Astrocyte (in vitro differentiated cells and primary cell): ENCODE measurements at places on chromosomes 4 and X. TPM values are rescaled to one million over a fixed set of nuclear protein-coding genes. Genes with fewer than 3 reads are reported as not detected.

DNA sequence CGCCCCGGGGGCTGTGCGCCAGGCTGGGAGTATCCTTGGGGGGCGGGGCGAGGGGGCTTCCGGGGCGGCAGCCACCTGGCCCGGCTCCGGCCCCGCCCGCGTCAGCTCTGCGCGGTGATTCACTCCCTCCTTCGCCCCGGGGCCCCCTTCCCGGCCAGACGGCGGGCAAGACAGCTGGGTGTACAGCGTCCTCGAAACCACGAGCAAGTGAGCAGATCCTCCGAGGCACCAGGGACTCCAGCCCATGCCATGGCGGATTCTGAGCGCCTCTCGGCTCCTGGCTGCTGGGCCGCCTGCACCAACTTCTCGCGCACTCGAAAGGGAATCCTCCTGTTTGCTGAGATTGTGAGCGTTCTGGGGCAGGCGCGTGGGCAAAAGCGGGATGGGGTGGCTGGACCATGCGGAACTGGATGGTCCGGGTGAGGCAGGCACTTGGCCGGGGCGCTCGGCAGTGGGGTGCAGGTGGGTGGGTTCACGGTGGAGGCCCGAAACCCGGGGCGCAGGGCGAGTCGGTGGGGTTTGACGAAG is at the start of gene PLP2:
TSS of gene PLP2 (plus strand) at position 147 of the 528 bp plus-strand sequence. CDS start at position 250, 103 bp downstream.
- H3K4me1 ChIP-seq = peaks cover 17% of the 10 kb centered on the region
- DNase-seq = peak; percentile 24
- H3K4me3 ChIP-seq = peak within 1 kb of the TSS; percentile 75
- H3K36me3 ChIP-seq = no peaks in the 10 kb centered on the region

- no peak for DNase-seq
- H3K4me3 ChIP-seq = no peak overlapping the region
- no peaks in the 10 kb centered on the region for H3K27me3 ChIP-seq
- H3K27ac ChIP-seq = no peak overlapping the region
- no peaks in the 10 kb centered on the region for H3K4me1 ChIP-seq
- H3K36me3 ChIP-seq = no peaks in the 10 kb centered on the region
These were observed 149.2 kb upstream of the RAI2 start for GRCh38 chrX:18010253-18010652.

DGAT2L6 gene
- not detected in 2 replicates for total RNA-seq

- no peaks in the 10 kb centered on the region for H3K27me3 ChIP-seq
- no peak overlapping the region for H3K27ac ChIP-seq
- no peaks in the 10 kb centered on the region for H3K36me3 ChIP-seq
These were observed 125.7 kb downstream of the EIF4E start for GRCh38 chr4:98803251-98803650.

DNA sequence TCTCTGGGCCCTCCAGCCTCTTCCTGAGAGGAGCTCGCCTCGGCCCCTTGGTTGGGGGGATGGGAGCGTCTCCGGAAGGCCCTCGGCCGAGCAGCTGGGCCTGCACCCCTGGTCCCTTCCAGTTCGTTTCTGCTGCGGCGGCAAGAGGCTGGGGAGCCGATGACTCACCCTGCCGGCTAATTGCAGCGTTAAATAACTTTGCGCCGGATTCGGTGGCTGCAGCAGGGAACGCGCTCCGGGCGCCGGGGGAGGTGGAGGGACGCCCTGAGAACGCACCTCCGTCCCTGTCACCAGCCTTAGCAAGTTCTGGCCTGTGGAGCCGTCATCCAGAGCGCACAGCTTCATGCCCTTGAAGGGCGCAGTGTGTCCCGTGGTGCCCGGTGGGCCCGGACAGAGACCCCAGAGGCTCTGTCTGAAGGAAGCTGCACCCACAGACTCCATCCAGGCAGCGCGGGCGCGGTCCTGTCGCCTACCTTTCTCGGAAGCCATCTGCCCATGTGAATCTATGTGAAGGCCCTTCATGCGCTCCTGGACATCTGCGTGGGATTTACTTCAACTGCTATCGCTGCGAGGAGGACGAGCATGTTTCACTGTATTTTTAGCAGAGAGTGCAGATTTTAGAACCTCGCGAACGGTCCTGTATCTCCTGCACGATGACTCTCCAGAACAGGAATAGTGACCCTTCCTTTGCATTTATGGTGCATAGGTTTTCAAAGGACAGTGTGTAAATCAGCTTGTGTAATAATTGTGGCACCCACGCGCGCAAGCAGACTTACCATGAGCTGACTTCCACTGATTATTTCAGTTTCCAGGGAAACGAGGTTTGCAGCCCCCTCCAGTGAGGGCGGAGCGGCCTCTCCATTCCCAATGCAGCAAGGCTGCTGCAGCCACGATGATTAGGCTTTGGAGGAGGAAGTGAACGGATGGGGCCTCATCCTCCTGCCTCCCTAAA is 1.7 kb upstream of the TMEM271 start:
- H3K27ac ChIP-seq = no peak overlapping the region
- peak; percentile 8 for DNase-seq
- no peak overlapping the region for H3K4me3 ChIP-seq
- H3K36me3 ChIP-seq = no peaks in the 10 kb centered on the region
- peaks cover 2% of the 10 kb centered on the region for H3K4me1 ChIP-seq

DNA sequence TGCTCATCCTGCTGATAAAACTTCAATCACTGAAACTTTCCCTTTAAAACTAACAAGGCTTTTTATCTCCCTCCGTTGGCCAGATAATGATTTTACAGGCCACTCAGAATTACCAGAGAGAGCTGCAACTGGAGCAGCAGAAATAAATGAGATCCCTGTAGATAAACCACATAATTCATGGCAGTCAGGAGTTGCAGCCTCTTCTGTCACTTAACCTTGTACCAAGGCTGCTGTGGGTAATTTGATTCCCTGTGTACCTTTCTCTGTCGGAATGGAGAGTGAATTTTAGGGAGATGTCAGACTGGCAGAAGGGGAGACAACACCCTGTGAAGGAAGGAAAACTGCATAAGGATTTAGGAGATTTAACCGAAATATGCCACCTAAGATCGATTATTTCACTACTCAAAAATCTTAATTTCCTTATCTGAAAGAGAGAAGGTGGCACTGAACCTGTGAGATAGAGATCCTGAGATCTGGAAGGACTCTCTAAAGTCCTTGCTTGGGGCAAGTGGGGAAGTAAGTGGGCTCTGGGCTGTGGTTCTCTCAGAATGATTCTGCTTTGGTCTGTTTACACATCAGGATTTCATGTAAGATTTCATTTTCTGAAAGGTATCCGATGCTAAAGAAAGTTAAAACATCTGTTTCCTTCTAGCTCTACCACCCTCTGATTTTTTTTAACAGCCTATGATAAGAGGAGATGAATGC is 14.3 kb upstream of the TSPAN5 start:
- no peak for DNase-seq
- H3K4me3 ChIP-seq = no peak overlapping the region
- H3K27me3 ChIP-seq = no peaks in the 10 kb centered on the region
- no peaks in the 10 kb centered on the region for H3K36me3 ChIP-seq
- no peak overlapping the region for H3K27ac ChIP-seq

DNA sequence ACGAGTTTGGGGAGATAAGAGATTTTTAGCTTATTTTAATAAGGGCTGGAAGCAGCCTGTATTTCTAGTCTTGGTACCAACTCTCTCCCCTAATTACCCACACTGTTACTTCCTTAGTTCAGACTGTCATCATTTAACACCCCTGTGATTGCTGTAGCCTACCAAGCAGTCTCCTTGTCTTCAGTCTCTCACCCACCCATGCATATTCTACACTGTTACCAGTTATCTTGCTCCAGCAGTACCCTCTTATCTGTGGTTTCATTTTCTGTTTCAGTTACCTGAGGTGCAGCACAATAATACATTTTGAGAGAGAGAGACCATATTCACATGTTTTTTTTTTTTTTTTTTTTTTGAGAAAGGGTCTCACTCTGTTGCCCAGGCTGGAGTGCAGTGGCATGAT is 80.2 kb downstream of the DIAPH2 start:
- H3K4me3 ChIP-seq = no peak overlapping the region
- no peak for DNase-seq
- H3K36me3 ChIP-seq = no peaks in the 10 kb centered on the region
- no peaks in the 10 kb centered on the region for H3K4me1 ChIP-seq
- H3K27ac ChIP-seq = no peak overlapping the region

DNA sequence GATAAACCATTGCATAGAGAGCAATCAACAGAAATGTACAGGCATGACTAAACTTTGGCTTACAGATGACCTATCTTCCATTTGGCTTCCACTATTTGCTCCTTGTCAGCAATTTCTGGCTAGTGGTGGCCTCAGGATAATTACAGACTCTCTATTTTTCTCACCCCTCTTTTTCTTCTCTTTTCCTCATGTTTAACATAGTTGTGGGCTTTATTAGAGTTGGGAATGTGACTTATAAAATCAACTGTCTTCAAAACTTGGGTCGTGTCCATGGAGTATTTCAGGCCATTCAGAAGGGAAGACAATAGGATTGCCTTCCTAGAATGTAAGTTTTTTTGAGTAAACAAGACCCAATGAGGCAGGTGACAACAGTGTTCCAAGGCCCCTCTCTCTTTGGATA is 236.2 kb downstream of the FRAS1 start:
- H3K36me3 ChIP-seq = no peaks in the 10 kb centered on the region
- DNase-seq = peak; percentile 82
- H3K27ac ChIP-seq = peak overlapping the region; percentile 49
- no peak overlapping the region for H3K4me3 ChIP-seq
- H3K27me3 ChIP-seq = no peaks in the 10 kb centered on the region

DNA sequence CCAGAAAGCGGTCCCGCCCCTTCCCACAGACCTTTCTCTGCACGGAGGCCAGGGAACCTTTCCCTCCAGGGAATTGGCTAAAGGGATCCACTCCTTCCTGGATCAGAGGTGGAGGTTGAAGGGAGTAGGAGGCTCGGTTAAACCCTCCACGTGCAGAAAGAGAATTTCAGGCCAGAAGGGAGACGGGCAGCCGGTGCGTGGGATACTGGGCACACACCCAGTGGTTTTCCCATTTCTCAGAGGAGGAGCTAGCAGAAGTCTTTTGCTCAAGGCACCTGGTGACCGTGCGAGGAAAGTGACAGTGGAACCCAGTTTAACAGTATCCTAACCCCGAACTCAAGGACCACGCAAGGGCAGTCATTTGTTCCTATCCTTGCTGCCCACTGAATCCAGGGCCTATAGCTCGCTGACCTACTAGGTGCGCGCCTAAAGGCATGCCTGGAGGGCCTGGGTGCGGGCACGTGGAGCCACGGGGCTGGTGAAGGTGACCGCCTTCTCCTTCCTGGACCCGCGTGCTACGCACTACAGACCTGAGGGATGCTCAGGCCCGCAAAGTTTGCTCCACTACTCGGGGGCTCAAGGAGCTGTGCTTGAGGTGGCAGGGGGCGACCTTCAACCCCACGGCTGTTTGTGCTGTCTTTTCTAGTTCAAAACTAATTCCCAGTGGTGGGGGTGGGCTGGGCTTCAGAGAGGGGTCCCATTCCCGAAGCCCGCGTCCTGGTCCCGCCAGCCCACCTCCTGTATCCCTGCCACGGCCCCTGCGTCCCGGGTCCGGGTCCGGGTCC is 587 bp upstream of the AFF2 start:
- no peak overlapping the region for H3K4me3 ChIP-seq
- H3K27ac ChIP-seq = no peak overlapping the region
- no peaks in the 10 kb centered on the region for H3K4me1 ChIP-seq
- peaks cover 14% of the 10 kb centered on the region for H3K27me3 ChIP-seq
- DNase-seq = no peak
- no peaks in the 10 kb centered on the region for H3K36me3 ChIP-seq

TGIF2LX gene
- not detected in 2 replicates for total RNA-seq
